Renal cortical epithelial cell (primary cell): ENCODE measurements at places on chromosomes 2 and 18. TPM values are rescaled to one million over a fixed set of nuclear protein-coding genes. Genes with fewer than 3 reads are reported as not detected.

DNA sequence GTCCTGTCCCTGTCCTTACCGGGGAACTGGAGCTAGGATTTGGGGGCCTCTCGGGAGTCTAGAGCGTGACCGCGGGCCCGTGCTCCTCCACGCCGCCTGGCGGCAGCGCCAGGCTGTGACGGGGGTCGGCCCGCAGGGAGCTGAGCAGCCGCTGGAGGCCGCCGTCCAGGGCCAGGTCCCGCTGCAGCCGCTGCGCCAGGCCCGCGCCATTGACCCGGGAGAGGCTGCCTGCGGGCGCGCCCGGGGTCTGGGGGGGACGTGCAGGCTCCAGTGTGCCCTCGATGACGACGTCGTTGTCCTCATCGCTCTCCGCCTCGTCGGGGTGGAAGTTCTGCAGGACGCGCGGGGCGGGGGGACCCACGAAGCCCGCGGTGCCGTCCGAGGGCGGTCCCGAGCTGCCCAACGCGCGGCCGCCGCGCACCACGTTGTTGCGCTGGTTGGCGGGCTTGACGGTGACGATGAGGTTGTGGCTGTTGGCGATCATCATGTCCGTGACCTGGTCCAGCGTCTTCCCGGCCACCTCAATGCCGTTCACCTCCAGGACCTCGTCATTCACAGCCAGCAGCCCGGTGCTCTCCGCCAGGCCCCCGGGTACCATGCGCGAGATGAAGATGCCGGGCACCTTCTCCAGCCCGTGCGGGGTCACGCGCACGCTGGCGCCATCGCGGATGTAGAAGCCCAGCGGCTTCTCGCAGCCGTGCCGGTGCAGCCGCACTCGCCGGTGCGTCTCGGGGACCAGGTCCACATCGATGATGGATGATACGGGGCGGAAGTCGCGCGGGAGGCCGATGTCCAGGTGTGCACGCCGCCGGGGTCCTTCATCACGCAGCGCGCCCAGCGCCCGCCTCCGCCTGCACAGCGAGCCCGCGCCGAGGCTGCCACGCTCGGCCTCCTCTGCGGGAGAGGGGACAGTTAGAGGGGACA is 50.9 kb downstream of the ADNP2 start:
- DNase-seq: no peak

DNA sequence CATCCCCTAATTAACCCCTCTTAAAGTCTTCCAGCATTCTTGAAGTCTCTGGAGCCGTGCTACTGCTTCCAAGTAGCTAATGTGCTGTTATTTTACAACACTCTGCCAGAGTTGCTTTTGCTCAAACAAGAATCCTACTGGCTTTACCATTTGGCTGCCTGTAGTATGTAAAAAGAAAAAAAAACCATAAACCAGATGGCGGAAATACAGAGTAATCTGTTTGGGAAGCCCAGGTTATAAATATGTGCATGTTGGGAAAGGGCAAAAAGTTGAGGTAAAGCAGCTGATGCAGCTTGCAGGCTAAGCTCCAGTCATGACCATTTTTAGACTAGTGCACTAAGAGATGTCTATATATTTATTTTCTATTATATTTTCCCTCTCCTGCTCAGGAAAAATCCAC is 313.2 kb upstream of the ETAA1 start:
- DNase-seq: no peak

CERKL gene
- total RNA-seq: 0.17 and 1.2 TPM in 2 replicates

GRCh38 chr2:216134958-216135541 is 25.9 kb downstream of the XRCC5 start:
- DNase-seq: no peak

DNA sequence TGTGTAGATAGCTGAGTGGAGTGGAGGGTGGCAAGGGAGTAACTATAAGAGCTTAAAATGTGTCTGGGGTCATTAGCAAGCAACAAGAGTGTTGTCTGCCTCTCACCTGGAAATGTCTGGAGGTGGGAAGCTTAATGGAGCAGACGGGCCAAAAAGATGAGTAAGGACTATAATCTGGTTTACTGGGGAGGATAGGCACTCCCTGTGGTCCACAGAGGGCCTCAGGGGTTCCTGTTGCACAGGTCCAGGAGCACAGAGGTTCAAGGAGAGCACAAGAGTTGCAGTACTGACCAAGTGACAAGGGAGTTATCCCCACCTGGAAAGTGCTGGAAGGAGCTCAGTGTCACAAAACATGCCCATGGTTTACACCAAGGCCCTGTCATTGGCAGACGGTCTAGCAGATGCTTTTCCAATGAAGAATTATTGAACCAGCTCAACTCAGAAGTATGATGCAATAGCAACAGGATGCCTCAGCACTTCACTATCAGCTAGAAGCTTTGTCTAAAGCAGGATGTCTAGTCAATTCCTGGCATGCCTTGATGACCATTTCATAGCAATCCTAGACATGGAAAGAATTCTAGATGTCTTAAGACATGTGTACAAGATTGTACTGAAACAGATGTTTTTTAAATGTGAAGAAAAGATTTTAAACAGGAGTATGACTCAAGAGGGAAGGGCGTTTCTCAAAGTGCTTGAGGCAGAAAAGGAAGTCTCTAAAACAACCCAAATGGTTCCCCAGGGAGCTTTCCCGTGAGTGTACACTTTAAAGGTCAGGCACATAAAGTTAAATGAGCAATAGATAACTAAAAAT is 62.9 kb upstream of the SERPINE2 start:
- peak; percentile 84 for DNase-seq
